ENCODE measurements at places on chromosomes 12 and 14. TPM values are rescaled to one million over a fixed set of nuclear protein-coding genes. Genes with fewer than 3 reads are reported as not detected.

TAMALIN gene
- 0.98 TPM for total RNA-seq

CLEC1A gene
- not detected for total RNA-seq

ASB2 gene
- 0.13 TPM for total RNA-seq

SINHCAF gene
- 74.5 TPM for total RNA-seq

KLHDC1 gene
- total RNA-seq: 0.38 TPM

ITGB7 gene
- 0.89 TPM for total RNA-seq

RSRC2 gene
- 15.3 TPM for total RNA-seq

KRT75 gene
- total RNA-seq: not detected

PTCSC3 gene
- total RNA-seq: not detected

ZNF219 gene
- 26.1 TPM for total RNA-seq

TAS2R31 gene
- 0.51 TPM for total RNA-seq

COL2A1 gene
- 0.49 TPM for total RNA-seq

PTPN21 gene
- 7.7 TPM for total RNA-seq

PTGES3 gene
- total RNA-seq: 48.4 TPM

ADGRD1 gene
- not detected for total RNA-seq

CLEC6A gene
- total RNA-seq: not detected

FOXN4 gene
- total RNA-seq: not detected

KIF26A gene
- 1.1 TPM for total RNA-seq

CRACR2A gene
- total RNA-seq: 1.8 TPM

MEG3 gene
- 69.5 TPM for total RNA-seq

VDR gene
- total RNA-seq: 1.3 TPM

PLD4 gene
- under 0.01 TPM for total RNA-seq

FITM1 gene
- not detected for total RNA-seq

ITGA7 gene
- 7.1 TPM for total RNA-seq

TEDC1 gene
- total RNA-seq: 44.2 TPM

VRTN gene
- total RNA-seq: not detected

CLEC4E gene
- 4.6 TPM for total RNA-seq

SOAT2 gene
- total RNA-seq: not detected

TIMM9 gene
- 41.5 TPM for total RNA-seq

GPR84 gene
- not detected for total RNA-seq

BHLHE41 gene
- total RNA-seq: 1.5 TPM

GPR162 gene
- 3.7 TPM for total RNA-seq

NEDD1 gene
- total RNA-seq: 14.5 TPM

TOMM20L gene
- total RNA-seq: not detected

FNTB gene
- total RNA-seq: 19.1 TPM

KRT83 gene
- total RNA-seq: not detected

RHEBL1 gene
- total RNA-seq: 3.1 TPM

RILPL2 gene
- 3.7 TPM for total RNA-seq

LRTM2 gene
- not detected for total RNA-seq

NTF3 gene
- total RNA-seq: 0.16 TPM

RPL10L gene
- not detected for total RNA-seq

TRPV4 gene
- 4.1 TPM for total RNA-seq

MMP19 gene
- 3.7 TPM for total RNA-seq
